ENCODE measurements at places on chromosomes 5 and 9.

GRCh38 chr5:173768891-173769290, 119.3 kb upstream of the CPEB4 start:
- no peak for DNase-seq

GRCh38 chr5:37696190-37697021, 143.4 kb downstream of the GDNF start:
- DNase-seq: no peak

GRCh38 chr9:38289866-38290245, 102.6 kb upstream of the ALDH1B1 start:
- no peak for DNase-seq

- no peak for DNase-seq
Observed at GRCh38 chr9:126366366-126367011, 39.9 kb downstream of the MVB12B start.

DNA sequence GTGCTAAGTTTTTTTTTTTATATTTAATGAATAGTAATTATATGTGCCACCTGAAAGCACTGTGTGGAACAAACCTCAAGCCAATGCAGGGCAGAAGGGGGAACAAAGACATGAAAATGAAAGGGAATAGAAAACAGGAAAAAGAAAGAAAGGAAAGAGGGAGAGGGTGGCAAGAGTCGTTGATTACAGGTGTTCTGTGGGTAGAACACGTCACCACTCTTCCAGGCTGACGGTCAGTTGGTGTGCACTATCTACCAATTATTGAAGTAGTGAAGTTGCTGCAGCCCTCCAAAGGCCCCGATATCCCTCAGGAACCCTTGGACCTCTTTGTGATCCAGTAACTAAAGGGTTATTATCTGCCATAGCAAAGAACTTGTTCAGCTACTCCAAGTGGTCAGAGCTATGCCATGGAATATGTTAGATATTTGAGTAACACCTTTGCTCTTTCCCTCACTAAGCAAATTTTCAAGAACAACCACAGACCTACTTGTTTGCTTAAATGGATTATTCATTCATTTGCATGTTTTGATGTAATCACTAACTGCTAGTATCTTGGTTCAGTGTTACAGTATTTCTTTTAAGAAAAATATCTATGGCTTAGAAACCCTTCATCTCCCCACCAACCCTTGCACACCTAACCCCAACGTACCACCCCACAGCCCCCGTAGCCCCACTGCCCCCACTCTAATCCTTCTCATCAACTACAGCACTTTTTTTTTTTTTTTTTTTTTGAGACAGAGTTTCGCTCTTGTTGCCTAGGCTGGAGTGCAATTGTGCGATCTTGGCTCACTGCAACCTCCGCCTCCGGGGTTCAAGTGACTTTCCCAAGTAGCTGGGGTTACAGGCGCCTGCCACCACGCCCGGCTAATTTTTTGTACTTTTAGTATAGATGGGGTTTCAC, 31.3 kb downstream of the FYB1 start:
- DNase-seq: peak; percentile 48

DNA sequence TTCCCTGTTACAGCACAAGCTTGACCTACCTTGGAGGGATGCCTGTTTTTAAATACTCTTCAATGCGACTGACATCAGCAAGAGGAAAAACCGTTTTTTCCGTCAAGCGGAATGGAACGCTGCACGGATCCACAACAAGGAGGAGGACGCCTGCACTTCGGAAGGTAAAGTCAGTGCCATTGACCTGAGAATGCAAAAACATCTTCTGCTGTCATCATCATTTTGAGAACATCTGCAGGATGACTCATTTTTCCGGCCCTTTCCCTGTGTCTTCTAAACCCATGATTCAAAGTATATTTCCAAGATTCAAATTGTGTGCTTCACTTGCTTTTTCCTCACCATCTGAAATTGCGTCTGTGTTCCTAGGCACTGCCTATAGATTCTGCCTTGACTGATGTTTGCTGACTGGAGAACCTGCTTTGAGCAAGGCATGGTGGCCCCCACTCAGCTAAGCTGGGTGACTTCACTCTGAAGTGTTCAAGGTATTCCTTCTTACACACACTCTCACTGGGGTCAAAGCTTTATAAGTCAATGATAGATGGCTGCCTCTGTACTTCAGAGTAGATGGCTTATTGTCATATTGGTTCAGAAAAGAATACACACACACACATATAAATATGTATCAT, 78.1 kb downstream of the CEMIP2 start:
- no peak for DNase-seq

GRCh38 chr5:26148569-26149107, 889.7 kb downstream of the CDH9 start:
- no peak for DNase-seq

DNA sequence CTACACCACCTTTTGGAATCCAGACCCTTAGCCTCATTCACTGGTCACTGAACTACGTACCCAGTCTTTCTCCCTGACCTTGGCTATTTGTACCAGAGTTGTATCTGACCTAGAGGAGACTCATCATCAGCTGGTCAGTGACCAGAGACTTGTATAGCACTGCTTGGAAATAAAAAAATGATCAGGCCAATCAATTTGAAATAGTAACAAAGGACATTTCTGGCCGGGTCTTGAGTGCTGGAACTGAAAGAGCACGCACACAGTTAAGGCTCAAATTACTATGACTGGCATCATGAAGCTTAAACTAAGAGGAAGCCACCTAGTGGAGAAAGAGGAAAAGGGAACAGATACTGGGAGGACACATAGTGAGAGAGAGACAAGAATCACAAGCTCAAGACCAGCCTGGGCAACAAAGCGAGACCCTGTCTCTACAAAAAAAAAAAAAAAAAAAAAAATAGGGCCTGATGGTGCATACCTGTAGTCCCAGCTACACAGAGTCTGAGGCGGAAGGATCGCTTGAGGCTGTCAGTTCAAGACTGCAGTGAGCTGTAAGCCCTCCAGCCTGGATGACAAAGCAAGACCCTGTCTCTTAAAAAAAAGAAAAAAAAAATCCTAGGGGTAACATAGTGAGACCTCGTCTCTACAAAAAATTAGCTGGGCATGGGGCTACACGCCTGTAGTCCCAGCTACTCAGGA, 12.8 kb upstream of the SRP19 start:
- DNase-seq: peak; percentile 24

GRCh38 chr9:108727580-108728111, 128.1 kb downstream of the ACTL7B start:
- no peak for DNase-seq

DNA sequence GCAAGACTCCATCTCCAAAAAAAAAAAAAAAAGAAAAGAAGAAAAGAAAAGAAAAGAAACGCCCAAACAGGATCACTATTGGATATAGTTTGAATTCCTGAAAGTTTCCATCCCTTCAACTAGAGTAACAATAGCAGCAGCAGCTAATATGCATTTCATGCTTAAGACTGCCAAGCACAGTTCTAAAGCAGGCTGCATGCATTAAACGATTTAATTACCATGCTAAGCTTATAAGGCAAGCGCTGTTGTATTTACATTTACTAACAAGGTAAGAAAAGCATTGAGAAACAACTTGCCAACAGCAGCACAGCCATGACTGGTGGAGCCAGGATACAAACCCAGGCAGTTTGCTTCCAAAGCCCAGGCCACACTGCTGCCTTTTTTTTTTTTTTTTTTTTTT, 13.0 kb downstream of the TBC1D2 start:
- DNase-seq: no peak

- no peak for DNase-seq
Observed at GRCh38 chr5:160961761-160962160, 109.8 kb upstream of the ATP10B start.

DNA sequence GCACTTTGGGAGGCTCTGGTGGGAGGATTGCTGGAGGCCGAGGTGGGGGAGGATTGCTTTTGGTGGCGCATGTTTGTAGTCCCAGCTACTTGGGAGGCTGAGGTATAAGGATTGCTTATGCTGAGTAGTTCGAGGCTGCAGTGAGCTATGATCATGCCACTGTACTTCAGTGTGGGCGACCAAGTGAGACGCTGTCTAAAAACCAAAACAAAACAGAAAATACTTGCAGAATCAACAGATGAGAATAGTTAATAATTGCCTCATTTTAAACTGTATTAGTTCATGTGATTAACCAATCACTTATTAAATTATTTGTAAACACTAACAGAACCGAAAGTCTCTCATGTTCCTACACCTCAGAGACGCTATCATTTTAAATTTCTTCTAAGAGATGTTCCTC, 118.1 kb downstream of the CCDC171 start:
- no peak for DNase-seq

DNA sequence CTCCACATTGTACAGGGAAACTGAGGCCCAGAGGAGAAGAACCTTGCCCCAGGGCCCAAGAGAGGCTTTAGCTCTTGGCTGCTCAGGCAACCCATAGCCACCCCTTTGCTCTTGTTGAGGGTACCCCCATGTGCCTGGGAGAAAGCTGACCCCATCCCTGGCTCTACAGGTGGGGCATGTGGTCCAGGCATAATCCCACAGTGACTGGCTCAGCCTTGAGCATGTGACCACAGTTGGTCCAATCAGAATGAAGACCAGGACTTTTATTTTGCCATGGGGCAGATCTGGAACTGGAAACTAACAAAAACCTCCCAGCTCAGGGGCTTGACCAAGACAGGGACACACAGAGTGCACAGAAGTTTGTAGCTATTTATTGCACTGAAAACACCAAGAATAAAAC, 29.3 kb downstream of the SLC6A7 start:
- DNase-seq: no peak

DNA sequence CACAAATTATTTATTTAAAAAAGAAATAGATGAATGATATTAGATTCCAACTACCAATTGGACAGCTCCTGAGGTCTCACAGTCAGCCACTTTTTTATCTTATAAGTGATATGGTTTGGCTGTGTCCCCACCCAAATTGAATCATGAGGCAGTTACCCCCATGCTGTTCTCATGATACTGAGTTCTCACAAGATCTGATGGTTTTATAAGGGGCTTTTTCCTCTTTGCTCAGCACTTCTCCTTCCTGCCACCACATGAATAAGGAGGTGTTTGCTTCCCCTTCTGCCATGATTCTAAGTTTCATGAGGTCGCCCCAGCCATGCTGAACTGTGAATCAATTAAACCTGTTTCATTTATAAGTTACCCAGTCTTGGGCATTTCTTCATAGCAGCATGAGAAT, 12.9 kb downstream of the NLN start:
- DNase-seq: no peak

DNA sequence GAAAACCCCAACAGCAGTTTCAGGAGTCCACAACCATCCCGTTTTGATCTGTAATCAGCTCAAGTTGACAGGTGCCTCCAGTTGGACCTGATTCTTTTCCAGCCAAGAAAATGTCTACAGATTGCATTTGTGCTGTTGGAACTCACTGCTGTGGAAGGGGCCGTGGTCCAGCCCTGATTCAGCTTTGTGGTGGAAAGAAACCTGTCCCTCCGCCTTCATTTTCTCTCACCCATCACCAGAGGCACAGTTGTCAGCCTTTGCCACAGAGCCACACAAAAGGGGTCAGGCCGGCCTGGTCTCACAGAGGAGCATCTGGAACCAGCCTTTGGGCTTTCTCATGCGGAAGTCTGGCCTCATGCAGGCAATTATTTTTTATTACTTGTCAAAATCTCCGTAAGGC, 483.6 kb downstream of the GADD45G start:
- DNase-seq: no peak

DNA sequence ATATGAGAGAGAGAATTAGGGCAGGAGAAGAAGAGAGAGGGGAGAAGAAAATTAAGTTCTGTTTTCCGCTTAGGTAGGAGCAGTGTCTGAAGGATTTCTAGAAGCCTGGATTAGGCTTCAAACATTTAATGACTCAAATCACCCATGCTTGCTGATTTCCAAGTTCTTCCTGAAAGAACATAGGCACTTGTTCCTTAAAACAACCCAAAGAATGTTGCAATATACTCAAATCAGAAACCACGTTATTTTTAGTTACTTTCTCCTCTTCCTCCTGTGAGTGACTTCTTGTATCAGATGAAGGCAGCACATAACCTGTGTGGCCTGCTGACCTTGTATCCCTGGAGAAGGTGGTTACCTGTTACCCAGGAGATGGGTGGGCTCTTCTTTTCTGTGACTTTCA, 351.5 kb upstream of the KLF4 start:
- DNase-seq: no peak

DNA sequence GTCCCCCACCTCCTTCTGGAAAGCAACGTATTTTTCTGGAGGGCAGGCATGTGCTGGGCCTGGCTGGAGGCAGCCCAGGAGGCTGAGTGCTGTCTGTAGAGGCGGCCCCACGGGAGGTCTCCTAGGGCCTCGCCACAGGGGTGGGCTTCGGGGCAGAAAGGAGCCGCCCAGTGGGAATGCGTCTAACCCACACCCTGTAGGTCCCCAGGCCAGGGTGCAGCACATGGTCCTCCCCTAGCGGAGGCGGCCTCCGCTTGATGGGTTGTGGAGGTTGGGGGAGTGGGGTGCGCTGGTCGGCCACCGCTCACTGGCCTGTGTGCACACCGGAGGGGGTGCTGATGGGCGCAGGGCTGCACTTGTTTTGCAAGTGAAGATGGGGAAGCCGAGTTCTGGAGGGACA, 48.3 kb upstream of the UBAC1 start:
- no peak for DNase-seq

- DNase-seq: no peak
Observed at GRCh38 chr5:113902917-113903660, 389.6 kb downstream of the YTHDC2 start.

DNA sequence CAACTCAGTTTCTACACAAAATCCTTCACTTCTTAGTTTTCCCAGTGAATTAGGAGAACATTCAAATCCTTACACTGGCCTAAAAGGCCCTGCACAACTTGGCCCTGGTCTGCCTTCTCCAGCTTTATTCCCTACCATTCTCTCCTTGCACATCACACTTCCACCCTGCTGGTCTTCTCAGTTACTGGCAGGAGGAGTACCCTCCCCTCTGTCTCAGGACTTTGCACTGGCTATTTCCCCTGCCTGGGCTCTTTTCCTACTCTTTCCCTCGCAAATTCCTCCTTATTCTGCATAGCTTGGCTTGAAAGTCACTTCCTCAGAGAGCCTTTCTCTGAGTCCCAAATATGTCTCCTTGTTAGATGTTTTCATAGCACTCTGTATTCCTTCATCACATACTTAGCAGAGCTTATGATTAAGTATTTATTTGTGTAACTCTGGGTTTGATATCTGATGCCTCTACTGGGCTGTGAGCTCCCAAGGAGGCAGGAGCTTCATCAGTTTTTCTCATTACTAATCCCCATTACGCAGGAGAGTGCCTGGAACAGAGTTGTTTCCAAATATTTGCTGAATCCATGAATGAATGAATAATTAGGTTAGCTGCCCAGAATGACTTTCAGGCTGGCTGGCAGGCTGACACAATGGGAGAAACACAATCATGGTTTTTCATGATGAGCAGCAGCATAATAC, 159.8 kb upstream of the KLF9 start:
- DNase-seq: no peak
